ENCODE measurements at places on chromosomes 7 and 10. TPM values are rescaled to one million over a fixed set of nuclear protein-coding genes. Genes with fewer than 3 reads are reported as not detected.

Gene GPER1
- 3.7 TPM for polyA plus RNA-seq

Gene CDC14C
- polyA plus RNA-seq = not detected

Gene SLC29A3
- polyA plus RNA-seq = 4.8 TPM

Gene PNLIPRP3
- not detected for polyA plus RNA-seq

Gene FAM24B
- polyA plus RNA-seq = 8.2 TPM

Gene TUBB8
- polyA plus RNA-seq = not detected

Gene SNCG
- polyA plus RNA-seq = 98.9 TPM

Gene CALHM1
- 0.04 TPM for polyA plus RNA-seq

Gene ZWINT
- polyA plus RNA-seq = 5.7 TPM

Gene MDFIC
- polyA plus RNA-seq = 26.2 TPM
